ENCODE measurements at places on chromosomes 5 and 9.

DNA sequence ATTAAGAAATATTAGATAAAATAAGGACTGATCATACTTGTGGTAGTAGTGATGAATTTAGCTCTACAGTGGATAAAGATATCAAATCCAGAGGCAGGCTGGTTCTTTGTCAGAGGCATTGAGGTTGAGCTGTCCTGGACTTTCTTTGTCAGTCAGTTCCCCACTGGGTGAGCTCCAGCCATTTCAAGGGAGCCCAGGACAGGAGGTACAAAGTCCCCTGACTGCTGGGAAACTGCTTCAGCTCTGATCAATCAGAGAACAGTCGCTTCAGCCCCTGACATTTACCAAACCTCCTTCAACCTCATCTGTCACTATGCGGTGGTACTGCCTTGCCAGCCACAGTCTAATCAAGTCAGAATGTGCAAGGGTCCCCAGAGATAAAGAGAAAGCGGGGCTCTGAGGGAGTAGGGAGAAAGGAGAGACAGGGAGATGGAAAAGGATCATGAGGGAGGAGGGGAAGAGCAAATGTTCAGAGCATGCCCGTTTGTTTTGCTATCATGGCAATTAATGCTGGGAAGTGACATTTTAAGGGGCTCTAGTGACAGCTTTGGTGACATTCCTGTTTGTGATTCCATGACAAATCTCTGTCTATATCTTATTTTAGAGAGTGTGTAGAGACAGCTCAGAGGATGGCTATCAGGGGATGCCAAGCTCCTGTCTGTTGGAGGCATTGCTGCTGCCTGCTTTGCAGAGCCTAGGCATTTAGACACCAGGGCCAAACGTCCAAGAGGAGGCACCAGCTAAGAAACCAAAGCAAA lies 223.2 kb downstream of the ASTN2 start:
- no peak for DNase-seq

DNA sequence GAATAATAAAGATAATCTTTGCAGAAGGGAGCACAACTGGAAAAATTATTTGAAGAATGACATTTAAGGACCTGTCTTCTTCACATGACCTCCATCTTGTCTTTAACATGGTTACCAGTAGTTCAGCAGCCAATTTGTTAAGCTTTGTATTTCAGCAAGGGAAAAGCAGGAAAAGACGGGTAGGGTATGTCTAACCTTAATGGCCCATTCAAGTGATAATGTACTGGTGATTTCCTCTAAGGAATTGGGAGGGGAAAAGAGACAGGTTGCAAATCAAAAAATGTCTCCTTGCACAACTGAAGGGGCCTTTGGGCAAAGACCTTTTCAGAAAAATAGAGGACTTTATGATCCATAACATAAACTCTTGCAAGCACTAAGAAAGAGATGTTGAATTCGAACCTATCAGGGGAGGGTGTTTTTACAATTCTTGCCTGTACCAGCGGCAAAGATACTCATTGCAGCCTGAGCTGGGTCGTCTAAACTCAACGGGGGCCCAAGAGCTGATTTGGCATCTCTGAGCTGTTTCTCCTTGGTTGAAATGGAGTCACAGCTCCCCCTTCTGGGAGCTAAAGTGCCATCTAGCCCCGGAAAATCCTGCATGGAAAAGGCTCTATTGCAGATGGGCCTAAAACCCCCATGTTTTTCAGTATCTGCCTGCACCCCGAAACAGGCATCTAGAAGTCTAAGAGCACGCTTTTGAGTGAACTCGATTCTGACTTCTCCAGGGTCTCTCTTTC lies 3.8 kb downstream of the BRINP1 start:
- DNase-seq = peak; percentile 62

DNA sequence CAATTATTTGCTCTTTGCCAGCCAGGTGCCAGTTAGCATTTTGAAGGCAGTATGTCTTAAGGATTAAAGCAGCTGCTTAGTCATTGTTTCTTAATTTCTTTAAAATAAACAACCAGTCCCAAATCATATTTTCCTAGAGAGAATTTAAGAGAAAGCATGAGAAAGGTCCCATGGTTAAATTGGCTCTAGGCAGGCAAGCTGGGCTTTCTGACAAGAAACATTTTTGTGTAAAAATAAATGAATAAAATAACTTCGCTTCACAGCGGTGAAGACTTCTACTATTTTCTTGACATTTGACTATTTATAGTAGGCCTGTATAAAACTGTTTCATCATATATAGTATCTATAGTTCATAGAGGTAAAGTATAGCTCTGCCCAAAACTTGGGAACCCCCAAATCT lies 617.7 kb upstream of the C9orf72 start:
- no peak for DNase-seq

DNA sequence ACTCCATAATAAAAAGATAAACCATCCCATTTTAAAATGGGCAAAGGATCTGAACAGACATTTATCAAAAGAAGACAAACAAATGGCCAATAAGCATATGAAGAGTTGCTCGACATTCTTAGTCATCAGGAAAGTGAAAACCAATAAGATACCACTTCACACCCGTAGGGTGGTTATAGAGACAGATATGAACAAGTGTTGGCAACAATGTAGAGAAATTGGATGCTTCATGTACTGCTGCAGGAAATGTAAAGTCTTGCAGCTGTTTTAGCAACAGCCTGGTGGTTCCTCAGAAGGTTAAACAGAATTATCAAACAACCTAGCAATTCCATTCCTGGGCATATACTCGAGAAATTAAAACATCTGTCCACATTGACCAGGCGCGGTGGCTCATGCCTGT lies 42.5 kb downstream of the GTF3C4 start:
- no peak for DNase-seq

- no peak for DNase-seq
These were observed 264.0 kb downstream of the EPB41L4A start for GRCh38 chr5:112154940-112155686.

DNA sequence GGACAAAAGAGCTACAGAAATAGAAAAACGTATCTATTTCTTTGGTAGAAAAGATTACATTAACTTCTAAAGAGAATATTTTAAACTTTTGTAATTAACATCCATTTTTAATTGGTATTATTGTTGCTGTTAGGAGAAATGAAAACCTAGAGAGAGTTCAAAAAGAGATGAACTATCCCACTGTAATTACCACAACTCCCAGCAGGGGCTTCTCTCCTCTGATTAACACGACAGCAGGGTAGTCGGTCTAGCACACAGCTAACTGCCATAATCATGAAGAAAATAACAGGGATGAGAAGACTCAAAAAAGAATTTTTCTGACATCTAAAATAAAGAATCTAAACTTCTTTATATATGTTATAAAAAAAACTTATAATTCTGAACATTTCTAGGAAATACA lies 86.2 kb upstream of the CDH9 start:
- peak; percentile 25 for DNase-seq

DNA sequence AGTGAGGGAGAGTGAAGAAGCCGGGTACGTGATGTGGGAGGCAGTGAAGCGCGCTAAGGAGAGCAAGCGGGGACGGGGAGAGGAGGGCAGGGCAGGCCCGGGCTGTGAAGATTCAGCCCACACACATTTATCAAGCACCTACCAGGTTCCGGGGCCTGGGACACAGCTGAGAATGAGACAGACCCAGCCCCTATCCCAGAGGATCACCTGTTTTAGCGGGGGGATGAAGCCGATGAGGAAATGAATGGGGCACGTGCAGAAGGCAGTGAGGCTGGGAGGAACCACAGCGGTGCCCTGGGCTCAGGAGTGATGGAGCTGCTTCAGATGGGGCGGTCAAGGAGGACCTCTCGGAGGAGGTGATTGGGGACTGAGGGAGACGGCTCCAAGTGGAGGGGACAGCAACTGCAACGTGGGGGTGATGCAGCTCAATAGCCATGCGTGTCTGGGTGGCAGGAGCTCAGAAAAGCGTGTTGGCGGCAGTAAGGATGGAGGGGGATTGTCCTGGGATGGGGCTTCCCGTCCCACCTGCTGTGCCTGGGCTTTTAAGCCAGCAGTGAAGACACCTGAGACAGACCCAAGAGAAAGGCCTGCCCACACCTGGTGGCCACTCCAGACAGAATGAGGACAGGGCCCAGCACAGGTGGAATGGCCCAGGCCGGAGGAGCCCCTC lies 77.5 kb upstream of the UNC5A start:
- DNase-seq = no peak

GRCh38 chr5:23451156-23451555 lies 56.3 kb upstream of the PRDM9 start:
- DNase-seq = no peak

GRCh38 chr5:146848133-146848532 lies 30.4 kb downstream of the PPP2R2B start:
- no peak for DNase-seq

DNA sequence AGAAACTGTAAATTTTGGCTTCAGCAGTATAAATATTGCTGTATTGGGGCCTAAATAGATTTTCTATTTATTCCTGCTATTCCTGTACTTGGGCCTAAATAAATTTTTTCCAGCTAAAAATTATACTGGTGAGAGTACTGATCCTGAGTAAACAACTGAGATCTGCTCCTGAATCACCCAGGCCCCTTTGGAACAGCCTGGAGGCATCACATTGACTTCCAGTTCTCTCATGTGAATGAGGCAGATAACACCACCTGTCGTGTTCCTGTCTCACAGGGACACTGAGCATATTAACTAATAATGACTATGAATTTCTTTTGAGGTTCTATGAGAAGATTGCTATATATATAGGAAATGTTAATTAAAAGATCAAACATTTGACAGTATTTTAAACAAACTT lies 119.5 kb upstream of the PLCXD3 start:
- DNase-seq = no peak

DNA sequence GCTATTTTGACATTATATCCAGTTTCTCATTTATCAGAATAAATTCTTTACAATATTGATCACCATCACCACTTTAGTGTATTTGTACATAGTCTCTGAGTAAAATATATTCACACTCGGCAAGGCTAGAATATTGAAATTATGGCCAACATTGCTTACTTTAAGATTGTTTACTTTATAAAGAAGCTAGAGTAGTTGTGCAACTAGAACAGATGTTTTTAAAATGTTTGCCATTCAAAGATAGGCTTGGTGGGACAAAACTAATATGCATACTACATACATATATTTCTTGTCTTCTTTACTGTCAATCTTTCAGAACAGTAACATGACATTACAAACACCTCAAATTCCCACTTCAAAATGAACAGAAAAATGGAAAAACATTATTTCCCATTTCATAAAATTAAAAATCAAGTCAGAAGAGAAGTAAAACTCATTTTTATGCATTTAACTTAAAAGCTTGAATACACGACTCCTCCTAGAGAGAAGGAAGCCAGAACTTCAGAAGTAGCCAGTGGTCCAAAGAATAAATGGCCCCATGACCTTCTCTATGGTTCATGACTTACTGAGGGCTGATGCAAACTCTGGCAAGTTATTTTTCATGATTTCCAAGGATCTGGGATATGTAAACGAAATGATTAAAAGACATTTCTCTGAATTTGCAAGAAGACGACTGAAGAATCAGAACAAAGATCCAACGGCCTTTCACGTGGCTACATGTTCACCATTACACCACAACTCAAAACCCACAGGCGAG lies 14.1 kb downstream of the MTX3 start:
- no peak for DNase-seq

DNA sequence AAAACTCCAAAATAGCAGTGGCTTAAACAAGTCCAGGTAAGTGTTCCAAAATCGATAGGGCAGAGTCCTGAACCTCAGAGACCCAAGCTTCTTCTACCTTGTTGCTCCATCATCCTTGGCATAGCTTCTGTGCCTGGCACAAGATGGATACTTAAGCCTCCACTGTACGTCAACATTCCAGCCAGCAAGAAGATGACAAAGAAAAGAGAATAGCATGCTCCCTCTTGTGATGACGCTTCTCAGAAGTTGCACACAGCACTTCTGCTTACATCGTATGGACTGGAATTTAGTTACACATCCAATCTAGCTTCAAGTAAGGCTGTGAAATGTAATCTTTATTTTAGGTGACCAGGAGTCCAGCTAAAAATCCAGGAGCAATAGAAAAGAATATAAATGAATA lies 227.4 kb downstream of the ESM1 start:
- DNase-seq = no peak

- DNase-seq = peak; percentile 77
These were observed at the start of gene RETREG1 for GRCh38 chr5:16616536-16617273. Gene RETREG1, minus strand, starts transcription at chr5:16616997. Its CDS starts 26 bp downstream, at chr5:16616971.

DNA sequence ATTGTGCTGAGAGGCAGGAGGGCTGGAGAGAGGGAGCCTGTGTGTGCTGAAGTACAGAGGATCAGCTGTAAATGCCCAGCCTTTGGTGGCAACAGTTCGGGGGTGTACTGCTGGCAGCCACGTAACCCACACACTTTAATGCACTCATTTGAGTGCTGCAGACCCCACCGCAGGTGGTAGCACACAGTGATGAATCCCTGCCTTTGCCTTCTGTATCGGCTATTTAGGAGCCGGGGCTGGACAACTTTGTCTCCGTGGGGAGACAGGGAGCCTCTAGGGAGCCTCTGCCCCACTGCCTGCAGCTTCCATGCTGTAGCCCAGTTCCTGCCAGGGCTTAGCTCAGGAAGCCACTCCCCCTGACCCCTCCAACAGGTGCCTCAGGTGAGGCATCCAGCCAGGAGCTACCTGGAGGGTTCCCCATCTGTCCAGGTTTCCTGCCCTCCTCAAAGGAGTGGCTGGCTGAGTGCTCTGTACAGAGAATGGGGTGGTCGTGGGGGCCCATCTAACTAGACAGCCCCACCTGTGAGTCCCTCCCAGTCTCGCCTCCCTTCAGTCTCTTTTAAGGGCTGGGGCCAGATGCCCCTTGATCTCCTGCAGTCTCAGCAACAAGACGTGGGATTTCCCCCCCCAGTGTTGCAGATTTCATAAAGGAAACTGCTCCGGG lies 44.5 kb downstream of the SECISBP2 start:
- DNase-seq = no peak

DNA sequence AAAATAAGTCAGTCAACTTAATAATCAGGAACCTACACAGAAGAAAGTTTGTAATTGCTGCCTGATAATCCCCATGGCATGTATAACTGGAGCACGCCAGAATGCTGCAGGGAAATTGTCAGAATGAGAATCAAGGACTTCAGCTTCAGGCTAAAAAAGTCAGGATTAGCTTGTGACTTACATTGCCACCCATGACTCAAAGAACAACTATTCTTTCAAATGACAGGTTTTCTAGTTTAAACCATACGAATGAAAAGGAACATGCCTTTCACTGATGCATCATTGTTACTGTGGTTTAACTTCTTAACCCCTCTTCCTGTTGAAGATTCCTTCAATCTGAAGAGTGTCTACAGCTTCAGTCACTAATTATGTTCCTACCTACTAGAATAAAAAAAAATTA lies 112.4 kb downstream of the ISL1 start:
- no peak for DNase-seq

GRCh38 chr5:74950836-74951515 lies 84.8 kb upstream of the FAM169A start:
- no peak for DNase-seq

GRCh38 chr5:94375801-94376200 lies 242.6 kb downstream of the KIAA0825 start:
- no peak for DNase-seq

DNA sequence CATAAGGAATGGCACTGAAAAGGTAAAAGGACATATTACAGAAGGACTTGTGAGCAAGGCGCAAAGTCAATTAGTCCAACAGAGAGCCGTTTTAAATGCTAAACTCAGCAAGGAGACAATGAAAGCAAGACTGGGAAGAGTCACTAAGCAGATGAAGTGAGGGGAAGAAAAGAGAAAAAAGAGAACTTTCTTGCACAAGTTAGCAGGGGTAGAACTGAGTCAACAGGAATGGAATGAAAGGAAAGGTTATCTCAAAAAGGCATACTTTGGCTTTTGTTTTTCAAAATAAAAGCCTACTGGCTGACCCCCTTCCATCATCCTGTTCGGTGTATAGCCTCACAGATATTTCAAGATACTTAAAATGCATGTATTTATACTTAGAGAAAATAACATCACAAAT lies 75.0 kb downstream of the NR6A1 start:
- DNase-seq = no peak

Data from iPS-NIHi11 (cell line).